Natural killer cell treated with Interleukin-12 subunit alpha and Interleukin-12 subunit beta and Interleukin-15 and Interleukin-18, amount 100 ng/mL, for 72 hours (primary cell): ENCODE measurements at places on chromosomes 3 and 15. TPM values are rescaled to one million over a fixed set of nuclear protein-coding genes. Genes with fewer than 3 reads are reported as not detected.

- DNase-seq = no peak
These were observed 154.5 kb downstream of the TMCO5A start for GRCh38 chr15:38088971-38089370.

DNA sequence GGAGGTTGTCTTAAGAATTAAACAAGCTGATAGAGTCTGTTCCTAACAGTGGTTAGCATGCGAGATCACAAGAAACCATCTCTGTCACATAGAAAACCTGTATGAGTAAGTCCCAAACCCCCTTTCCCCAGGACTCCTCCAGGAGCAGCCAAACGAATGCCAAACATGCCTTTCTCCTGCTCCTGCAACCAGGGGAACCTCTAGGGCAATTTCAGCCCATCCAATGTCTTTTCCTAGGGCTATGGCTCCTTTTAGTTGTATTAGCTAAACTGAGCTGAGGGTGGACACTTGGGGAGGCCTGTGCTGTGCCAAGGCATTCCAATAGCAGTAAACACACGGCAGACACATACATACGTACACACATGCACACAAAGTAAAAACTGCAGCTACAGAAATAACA lies 36.5 kb upstream of the TIMP4 start:
- no peak for DNase-seq

DNA sequence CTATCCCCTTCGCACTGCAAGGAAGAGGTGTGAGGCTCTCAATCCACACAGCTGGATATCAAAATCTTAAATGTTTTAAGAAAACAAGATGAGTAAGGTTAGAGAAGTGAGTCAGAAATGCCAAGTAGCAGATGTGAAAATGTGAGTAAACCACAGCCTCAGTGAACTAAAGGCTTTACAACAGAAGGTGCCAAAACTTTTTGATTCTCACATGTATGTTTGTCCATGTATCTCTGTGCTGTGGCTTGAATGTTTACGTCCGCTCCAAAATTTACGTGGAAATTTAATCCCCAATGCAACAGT lies 126.8 kb upstream of the PFN2 start:
- no peak for DNase-seq

Gene MESP1
- total RNA-seq = 4.0 TPM
